Stimulated activated CD8-positive, alpha-beta memory T cell treated with anti-CD3 and anti-CD28 coated beads, Interleukin-15, amount 100 ng/mL, for 4 hours (primary cell): ENCODE measurements at places on chromosomes 6 and 20.

DNA sequence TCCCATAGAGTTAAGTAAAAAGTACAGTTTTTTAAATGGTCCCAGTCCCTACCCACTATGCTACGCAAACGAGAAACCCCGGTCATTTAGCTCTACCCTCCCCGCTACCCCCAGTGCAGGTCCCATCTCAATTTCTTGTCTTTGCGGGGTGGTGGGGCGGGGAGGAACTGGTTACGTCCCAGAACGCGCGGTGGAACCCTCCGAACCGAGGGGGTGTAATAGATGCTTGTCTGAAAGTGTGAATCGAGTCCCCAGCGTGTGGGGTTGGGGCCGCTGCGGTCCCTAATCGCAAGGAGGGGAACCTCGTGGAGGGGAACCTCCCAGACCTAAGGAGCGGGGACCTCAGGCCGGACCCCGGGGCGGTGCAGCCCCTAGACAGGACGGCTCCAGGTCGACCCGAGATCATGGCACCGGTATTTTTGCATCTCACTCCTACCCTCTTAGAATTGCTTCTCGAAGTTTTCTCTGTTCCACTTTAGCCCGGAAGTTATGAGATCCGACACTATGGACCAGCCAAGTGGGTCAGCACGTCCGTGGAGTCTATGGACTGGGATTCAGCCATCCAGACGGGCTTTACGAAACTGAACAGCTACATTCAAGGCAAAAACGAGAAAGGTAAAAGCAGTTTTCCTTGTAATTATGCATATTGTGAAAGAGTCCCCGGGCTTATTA lies 779 bp downstream of the HEBP2 start:
- no peak for DNase-seq

GRCh38 chr6:6224933-6225486 lies 95.5 kb downstream of the F13A1 start:
- no peak for DNase-seq

GRCh38 chr6:46036911-46037310 lies 21.3 kb upstream of the CLIC5 start:
- no peak for DNase-seq

DNA sequence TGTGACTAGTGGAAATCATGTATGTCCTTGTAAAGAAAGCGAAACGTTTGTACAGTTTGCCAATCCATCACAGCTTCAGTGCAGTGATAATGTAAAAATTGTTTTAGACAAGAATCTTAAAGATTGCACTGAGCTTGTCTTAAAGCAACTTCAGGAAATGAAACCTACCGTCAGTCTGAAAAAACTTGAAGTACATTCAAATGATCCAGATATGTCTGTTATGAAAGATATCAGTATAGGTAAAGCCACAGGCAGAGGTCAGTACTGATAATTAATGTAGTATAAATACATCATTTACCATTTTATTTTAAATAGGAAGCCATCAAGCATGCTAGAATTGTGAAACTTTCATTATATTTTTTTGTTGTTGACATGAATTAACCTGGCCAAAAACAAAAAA lies 60.9 kb upstream of the SMIM8 start:
- no peak for DNase-seq

GRCh38 chr6:79034865-79035264 lies 43.2 kb downstream of the PHIP start:
- no peak for DNase-seq

- no peak for DNase-seq
Observed at GRCh38 chr6:132167929-132168892, 217.0 kb upstream of the CCN2 start.

- DNase-seq: no peak
Observed at GRCh38 chr6:122647765-122648164, 37.6 kb downstream of the PKIB start.

DNA sequence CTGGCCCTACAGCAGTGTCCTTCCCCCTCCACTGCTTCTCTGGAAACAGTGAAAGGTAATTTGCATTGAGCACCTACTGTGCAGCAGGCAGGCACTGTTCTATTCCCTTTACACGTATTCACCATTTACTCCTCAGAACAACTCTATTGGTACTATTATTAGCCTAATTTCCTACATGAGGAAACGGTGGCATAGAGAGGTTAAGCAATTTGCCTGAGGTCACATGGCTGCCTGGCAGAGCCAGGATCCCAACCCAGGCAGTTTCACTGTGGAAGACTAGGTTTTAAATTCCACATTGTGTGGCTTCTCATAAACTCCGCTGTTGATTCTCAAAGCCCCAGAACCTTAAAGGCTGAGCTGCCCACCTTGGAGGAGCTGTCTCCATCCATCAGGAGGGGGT lies 72.7 kb downstream of the CLIC5 start:
- no peak for DNase-seq
